Fibroblast of the aortic adventitia (primary cell): ENCODE measurements at places on chromosomes 13 and 19.

DNA sequence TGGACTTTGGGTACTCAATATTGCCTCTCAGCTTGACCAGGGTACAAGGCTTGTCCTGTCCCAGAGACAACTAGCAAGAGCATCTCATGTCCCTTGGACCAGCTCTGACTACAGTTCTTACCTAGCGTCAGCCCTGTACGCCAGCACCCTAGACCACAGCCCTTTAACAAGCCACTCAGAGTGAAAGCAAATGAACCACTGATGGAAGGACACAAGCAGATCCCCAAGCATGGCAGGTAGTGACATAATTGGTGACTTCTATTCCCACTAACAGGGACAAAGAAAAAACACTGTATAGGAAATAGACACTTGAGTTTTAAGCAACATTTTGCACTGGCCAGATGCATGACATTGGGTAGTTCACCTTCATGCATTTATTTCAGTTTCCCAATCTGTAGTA lies 8.8 kb upstream of the LRCH1 start:
- DNase-seq: no peak

- no peak for DNase-seq
These were observed 199.6 kb downstream of the OXGR1 start for GRCh38 chr13:96794669-96795068.

DNA sequence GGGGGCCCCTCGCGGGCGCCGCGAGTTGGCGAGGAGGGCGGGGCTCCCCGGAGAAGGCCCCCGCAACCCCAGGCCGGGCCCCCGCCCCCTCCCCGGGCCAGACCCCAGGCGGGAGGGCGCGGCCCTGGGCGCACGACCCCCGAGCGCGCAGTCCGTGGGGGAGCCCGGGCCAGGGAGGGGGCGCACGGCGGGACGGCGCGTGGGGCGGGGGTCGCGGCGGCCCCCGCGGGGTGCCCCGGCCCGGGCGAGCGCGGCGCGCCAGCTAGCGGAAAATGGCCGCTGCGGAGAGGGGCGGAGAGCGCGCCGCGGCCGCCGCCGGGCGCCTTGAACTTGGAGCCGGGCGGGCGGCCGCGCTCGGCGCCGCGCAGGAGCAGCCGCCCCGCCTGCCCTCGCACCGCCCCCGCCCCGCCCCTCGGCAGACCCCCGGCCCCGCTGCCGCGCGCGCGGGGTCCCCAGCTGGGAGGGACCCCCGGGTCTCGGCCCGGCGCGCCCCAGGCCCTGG lies 6.4 kb upstream of the NFIC start:
- no peak for DNase-seq

DNA sequence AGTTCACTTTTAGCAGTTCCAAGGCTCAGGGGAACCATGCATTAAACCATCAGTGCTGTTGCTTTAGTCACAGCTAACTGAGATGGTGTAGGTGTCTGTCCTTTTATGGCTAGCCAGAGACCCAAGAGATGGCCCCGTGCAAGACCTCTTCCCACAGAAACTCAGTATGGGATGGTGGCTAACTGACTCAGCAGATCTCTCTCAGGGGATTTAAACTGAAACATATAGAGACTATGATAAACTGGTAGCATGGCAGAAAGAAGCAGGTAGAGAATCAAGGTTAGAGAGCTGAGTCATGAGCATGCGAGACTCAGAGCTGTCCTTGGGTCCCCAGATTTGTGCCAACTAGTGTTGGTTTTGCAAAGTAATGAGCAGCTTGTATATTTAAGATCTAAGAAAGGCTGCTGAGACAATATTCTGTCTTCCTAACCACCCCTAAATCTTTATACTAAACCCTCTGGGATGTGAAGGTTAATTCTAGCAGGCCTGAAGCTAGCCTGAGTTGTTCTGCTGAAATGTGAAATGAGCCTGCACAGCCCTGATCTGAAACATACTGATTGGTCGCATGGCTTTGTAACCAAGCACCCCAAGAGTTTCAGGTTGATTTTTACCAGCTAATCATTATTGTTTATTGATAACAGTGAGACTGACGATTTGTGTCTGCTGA lies 6.5 kb upstream of the SCEL start:
- no peak for DNase-seq

- no peak for DNase-seq
These were observed 11.2 kb upstream of the PROZ start for GRCh38 chr13:113147206-113147605.

DNA sequence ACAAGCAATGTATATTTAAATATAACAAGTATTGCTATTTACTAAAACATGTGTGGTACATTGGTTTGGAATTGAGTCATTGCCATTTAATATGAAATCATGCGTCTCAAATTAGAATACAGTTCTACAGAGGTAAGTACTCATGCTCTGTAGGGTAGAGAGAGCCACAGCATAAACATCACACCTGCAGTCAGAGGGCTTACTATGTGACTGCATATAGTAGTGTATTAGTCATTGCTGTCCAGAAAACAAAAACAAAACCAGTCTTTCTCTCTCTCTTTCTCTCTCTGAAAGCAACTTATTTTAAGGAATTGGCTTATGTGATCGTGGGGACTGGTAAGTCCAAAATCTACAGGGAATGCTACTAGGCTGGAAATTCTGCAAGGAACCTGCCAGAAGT lies 370.3 kb downstream of the GPC5 start:
- no peak for DNase-seq

DNA sequence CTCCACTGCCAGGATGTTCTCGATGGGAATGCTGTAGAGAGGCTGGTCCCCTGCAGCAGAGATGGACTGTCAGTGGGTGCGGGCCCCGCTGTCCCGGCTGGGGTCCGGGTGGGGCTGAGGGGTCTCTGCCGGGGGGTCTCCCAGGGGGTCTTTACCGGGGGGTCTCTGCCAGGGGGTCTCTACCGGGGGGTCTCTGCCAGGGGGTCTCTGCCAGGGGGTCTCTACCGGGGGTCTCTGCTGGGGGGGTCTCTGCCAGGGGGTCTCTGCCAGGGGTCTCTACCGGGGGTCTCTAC lies 25.7 kb upstream of the C13orf46 start:
- DNase-seq: no peak

GRCh38 chr19:19663256-19664120 lies at the start of gene ATP13A1:
Gene ATP13A1, minus strand, starts transcription at chr19:19663676. Its CDS starts 10 bp downstream, at chr19:19663666.
- peak; percentile 98 for DNase-seq

- peak; percentile 32 for DNase-seq
These were observed 35.6 kb downstream of the CCDC169 start for GRCh38 chr13:36261976-36262375.

DNA sequence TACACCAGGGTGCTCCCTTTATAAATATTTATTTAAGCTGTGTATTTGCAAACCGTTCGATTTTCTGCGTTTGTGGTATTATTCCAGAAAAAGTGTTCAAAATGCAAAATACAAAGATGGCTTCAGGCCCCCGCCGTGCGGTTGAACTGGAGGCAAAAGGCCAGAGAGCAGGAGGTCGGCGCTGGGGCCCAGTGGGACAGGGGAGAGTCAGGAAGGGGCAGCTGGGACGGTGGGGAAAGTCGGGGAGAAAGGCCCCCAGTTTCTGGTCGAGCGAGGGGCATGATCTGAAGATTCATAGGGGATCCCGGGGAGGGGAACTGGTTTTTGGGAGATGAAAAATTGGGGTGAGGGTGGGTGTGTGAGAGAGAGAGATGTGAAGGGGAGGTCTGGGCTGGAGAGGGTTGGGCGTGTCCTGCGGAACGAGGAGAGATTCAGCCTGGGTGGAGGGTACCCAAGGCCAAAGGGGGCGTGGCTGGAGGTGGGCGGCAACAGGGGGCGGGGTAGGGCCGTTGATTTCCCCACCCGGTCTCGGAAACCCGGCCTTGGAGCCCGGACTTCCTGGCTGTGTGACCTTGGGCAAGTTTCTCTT lies 678 bp downstream of the ISOC2 start:
- DNase-seq: peak; percentile 91

GRCh38 chr13:51453207-51453958 lies 547 bp upstream of the INTS6 start:
- no peak for DNase-seq

GRCh38 chr13:30870049-30870884 lies 35.8 kb upstream of the MEDAG start:
- peak; percentile 100 for DNase-seq

DNA sequence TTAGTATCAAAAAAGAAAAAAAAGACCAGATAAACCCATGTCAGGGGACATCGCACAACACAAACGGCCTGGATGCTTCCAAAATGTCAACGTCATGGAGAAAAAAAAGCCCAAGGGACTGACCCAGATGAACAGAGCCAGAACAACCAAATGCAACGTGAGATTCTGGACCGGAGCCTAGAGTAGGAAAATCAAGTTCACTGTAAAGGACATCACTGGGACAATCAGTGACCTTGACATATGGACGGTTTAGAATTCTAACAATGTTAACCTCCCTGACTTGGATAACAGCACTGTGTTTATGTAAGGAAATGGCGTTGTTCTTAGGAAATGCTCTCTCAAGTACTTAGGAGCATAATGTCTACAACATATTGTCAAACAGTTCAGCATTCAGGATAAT lies 15.1 kb upstream of the EMP3 start:
- DNase-seq: no peak

DNA sequence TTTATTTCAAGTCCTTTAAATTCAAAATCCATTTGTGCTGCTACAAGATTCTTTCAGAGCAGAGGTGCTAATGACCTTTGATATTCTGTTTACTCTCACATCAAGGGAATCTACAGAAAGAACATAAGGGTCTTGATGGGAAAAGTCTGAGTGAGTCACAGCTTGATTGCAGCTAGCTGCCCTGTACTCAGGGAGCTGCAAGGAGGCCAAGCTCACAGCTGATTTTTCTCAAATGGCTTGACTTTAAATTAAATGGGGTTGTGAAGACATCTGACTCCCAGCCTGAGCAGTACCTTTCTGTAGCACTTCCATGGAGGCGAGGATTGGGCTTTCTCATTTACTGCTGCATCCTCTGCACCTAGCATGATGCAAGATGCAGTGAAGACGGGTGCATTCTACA lies 62.5 kb downstream of the RAP2A start:
- no peak for DNase-seq

GRCh38 chr19:5865772-5866171 lies 4.6 kb downstream of the FUT5 start:
- DNase-seq: no peak

DNA sequence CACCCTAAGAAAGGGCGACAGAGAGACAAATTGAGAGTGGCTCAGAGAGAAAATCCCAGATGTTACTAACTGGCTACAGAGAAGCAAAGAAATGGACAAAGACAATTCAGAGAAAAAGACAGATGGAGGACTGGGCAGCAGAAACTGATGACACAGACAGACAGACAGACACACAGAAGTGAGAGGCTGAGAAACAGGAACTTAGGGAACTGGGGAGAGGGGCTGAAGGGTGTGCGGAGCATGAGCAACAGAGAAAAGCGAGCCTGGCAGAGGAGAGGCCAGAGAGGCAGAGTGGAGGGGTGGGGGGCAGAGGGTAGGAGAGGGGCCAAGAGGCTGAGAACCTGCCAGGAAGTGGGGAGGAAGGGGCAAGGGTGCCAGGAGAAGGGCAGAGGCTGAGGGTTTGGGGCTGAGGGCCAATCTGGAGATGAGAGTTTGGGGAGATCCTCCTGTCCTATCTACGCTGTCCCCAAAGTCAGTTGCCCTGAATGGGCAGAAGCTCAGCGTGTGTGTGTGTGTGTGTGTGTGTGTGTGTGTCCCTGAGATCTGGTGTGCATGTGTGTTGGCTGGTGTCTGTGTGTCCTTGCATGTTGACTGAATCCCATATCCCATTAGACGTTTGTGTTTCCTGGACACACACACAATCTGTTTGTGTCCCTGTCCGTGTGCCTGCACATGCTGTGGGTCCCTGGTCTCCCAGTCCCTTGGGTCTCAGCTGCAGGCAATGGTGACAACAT lies 5.6 kb upstream of the ERFL start:
- DNase-seq: no peak

DNA sequence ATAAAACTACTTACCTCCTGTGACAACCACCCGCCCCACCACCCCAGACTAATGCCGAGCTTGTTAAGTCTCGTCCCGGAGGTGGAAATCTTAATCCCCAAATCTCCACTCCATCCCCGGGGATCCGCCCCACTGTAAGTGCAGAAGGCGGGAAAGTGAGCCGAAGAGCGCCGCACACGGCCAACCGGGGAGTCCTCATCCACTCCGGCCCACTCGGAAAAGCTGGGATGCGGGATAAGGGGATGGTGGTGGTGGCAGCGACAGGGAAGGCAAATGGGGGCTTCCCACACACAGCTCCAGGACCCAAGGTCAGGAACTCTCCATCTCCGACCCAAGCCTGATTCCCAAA lies 621 bp downstream of the FBL start:
- peak; percentile 22 for DNase-seq

GRCh38 chr19:39430675-39431593 lies 4.8 kb downstream of the RPS16 start:
- DNase-seq: peak; percentile 86

GRCh38 chr13:110410936-110411687 lies 104.0 kb downstream of the COL4A2 start:
- DNase-seq: no peak

DNA sequence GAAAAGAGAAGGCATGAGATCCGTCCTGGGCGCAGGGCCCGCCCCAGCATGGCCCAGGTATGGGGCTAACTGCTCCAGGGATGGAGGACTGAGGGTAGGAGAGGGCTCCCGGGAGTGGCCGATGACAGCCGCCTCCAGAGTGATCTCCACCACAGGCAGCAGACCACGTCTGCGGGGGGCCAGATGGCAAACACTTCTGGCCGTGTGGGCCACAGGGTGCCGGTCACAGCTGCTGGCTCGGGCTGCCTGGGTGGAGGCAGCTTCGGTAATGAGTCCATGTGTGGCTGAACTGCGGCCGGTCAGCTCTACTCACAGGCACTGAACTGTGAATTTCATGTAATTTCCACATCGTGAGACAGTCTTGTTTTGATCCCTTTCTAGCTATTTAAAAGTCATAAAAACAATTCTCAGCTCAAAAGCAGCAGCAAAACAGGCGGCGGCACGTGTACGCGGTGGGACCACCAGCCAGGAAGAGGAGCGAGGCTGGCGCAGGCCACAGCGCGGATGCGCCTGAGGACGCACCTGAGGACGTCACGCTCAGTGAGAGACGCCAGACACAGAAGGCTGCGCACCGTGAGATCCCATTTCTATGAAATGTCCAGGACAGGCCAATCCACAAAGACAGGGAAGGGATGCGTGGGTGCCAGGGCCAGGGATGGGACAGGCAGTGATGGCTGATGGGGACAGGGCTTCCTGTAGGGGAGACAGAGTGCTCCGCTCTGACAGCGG lies 4.0 kb downstream of the LSM7 start:
- no peak for DNase-seq

DNA sequence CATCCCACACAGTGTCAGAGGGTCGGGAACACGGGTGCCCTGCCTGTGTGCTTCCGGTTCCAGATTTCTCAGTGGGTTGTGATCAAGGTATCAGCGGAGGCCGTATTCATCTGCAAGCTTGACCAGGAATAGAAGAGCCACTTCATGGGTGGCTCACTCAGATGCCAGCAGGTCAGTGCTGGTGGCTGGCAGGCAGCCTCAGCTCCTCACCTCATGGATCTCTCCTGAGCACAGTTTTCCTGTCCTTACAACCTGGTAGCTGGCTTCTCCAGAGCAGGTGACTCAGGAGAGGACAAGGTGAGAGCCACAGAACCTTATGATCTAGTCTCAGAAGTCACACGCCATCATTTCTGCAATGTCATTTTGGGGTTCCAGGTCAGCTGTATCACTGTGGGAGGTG lies 44.8 kb upstream of the SPATA13 start:
- DNase-seq: no peak

GRCh38 chr13:110305949-110306339 lies 1.0 kb downstream of the COL4A1 start:
- DNase-seq: peak; percentile 43
